ENCODE measurements at places on chromosomes 1 and 21.

- peak; percentile 46 for DNase-seq
These were observed 36.4 kb upstream of the HHAT start for GRCh38 chr1:210292231-210292871.

GRCh38 chr1:247528812-247529474, 7.3 kb downstream of the OR2C3 start:
- no peak for DNase-seq

DNA sequence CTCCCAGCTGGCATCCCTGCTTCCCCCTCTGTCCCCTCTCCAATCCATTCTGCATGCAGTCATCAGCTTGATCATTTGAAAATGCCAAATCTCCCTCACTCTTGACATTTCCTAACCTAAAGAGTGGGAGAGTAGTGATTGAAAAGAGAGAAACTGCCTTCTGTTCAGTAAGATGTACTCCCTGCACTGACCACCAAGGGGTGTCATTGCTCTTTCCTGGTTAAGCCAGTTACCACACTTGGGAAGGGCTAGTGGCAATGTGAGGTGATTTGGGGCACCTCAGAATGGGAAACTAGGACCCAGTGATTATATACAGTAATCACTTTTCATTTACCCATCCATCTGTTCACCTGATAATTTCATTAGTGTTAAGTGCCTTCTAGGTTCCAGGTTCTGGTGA, 6.9 kb upstream of the TMEM269 start:
- DNase-seq: peak; percentile 75

- no peak for DNase-seq
These were observed 18.2 kb downstream of the ZNF362 start for GRCh38 chr1:33274446-33274845.

DNA sequence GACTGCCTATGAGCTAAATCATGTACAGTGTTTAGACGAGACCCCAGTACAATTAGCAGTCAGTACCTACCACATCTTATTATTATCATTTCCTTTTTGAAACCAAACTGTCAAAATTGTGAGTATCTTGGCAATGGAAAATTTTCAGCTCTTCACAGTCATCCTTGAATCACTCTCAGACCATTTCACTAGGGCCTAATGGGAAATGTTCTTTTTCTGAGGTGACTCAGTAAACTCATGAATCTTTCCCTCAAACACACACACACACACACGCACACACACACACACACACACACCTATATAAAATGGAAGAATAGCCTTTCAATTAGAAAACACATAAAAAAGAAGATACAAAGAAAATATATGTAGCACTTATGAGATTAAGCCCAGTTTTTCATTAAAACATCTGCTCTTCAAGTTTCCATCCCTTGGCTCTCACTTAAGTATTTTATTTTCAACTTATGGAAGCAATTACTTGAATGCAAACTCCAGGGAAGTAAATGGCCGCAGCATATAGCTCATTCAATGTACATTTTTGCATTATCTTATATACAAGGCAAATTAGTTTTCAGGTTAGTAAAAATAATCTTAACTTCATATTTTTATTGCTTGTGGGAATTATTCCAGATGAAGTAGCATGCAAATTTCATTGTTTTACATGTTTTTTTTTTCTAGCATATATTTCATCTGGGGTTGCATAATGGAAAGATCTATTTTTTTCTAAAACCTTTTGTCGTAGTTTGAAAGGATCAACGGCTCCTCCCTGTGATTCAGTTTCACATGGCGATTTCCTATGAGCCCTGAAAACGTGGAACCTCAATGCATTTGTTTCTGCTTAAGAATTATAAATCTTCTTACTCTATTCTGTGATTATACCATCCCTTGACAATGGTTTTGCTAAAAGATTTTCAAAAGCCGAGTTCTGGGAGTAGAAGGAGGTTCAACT, 46.3 kb upstream of the TMPRSS15 start:
- DNase-seq: no peak

DNA sequence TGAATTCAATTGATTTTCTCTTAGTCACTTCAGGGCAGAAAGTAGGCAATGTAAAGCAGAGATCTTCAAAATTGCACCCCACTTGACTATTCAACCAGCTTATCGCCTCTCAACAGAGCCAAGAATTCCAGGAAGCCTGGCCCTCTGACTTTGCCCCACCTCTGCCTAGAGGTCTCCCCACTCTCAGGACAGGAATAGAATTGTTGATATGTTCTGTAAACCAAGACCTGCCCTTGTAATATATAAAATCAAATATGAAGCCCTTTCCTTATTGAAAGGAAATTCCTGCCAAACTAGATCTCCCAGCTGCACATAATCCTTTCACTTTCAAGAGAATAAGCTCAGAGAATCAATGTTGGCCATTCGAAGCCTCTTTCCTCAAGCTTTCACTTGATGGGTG, 116.1 kb upstream of the DPT start:
- no peak for DNase-seq

GRCh38 chr1:47226121-47226838, 5.7 kb downstream of the TAL1 start:
- peak; percentile 13 for DNase-seq

- DNase-seq: peak; percentile 33
These were observed 68.8 kb upstream of the RGS1 start for GRCh38 chr1:192506741-192507155.

DNA sequence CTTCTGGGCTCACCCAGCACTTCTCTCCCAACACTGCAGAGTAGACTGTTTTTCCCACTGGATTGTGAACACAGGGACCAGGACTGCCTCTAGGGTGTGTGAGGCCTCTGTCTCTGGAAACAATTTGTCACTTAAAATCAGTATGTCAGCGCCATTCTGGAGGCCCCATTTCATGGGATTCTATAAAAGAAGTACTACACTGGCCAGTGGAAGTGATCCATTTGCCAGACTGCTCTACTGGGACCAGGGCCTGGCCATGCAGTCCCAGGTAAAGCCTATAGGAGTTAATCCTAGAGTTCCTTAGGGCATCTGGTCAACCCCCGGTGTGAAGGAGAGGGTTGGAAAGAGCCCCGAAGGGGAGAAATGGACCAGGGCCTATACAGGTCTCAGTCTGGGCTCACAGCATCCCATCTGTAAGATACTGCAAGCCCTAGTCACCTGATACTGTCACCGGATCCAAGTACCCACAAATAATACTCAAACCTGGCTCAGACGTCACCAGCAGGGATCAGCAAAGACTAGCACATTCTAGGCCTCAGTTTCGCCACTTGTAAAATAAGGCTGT, 245.0 kb downstream of the FOXD2 start:
- no peak for DNase-seq

DNA sequence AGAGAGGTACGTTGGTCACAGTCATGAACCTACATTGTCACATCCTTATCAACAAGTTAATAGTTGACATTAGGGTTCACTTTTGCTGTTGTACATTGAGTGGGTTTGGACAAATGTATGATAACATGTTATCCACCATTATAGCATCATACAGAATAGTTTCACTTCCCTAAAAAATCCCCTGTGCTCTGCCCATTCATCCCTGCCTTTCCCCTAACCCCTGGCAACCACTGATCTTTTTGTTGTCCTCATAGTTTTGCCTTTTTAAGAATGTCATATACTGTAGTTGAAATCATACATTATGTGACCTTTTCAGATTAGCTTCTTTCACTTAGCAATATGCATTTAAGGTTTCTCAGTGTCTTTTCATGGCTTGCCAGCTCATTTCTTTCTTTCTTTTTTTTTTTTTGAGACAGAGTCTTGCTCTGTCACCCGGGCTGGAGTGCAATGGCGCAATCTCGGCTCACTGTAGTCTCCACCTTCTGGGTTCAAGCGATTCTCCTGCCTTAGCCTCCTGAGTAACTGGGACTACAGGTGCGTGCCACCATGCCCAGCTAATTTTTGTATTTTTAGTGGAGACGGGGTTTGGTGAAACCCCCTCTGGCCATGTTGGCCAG, 50.6 kb downstream of the UCK2 start:
- no peak for DNase-seq

DNA sequence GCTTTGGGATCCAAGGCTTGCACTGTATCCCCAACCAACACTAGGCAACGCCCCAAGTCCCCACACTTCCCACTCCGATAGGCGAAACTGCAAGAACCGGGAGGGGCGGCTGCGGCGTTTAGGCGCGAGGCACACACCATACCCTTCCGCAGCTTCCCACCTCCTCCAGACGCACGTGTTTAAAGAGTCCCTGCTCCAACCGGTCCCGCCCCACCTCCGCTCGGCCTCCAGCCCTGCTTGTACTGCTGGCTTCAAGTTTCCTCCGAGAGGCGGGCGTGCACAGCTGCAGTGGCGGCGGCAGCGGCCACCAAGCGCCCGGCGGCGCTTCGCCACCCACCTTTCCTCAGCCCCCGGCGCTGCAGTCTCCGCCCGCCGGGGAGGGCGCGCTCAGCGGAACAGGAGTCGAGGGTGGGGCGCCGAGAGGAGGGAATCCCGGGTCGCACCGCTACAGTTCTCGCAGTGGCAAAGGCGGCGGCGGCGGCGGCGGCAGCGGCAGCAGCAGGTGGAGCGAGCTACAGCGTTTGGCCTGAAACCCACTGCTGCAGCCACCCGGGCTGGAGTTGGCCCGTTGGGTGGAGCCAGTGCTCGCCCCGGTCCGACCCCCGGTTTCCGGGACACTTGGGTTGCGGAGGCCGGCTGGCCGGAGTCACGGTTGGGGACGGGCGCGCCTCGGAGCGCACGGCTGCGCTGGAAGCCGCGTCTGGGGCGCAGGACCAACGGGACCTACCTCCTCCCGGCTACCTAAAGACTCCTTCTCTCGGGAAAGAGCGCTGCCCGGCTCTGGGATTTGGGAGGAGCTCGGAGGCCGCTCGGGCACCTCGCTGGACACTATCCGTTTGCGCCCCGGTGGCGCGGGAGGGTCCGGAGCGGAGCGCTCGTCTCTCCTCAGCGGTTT, at the start of gene CNIH3:
Gene CNIH3, plus strand, starts transcription at position 457 of the 895 bp plus-strand sequence. CDS start 858 bp downstream, outside the sequence.
- DNase-seq: peak; percentile 71

- peak; percentile 43 for DNase-seq
These were observed 694 bp downstream of the TMEM167B start for GRCh38 chr1:109091078-109091838.

DNA sequence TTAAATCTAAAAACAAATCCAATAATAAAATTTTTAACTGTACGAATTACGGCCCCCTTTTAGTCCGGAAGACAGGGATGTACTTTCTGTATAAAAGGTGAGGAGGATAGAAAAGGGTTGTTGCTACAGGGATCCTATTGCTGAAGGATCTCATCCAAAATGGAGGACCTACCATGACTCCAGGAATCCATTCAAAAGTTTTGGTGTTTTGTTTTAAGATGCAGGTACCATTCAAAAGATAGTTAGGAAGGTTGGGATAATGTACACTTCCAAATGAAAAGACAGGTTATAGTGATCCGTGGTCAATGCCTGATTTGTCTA, 1.3 kb upstream of the ENAH start:
- no peak for DNase-seq

- peak; percentile 27 for DNase-seq
These were observed 12.2 kb downstream of the SCNN1D start for GRCh38 chr1:1292442-1292779.

- no peak for DNase-seq
These were observed 164.2 kb downstream of the PPIAL4G start for GRCh38 chr1:148318904-148319242.

GRCh38 chr1:214029796-214030195, 42.0 kb downstream of the PROX1 start:
- DNase-seq: no peak

- no peak for DNase-seq
These were observed 45.5 kb upstream of the PLXNA2 start for GRCh38 chr1:208289716-208290115.

DNA sequence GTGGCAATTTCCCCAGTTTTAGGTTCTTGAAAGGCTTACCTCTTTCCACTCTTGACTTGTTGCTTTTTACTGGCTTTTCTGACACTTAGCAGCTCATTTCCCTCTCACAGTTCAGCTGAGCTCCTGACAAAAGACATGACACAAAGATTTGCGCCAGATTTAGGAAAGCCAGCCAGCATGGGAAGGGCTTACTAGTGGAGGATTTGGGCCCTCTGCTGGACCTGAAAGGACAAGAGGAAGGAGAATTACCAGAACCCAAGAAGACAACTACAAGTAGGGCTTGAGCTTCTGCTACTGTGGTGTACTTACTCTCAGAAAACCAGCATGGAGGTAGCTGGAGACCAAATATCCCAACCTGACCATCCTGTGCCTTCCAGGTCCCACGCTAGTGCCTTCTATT, 784.5 kb downstream of the BRINP3 start:
- no peak for DNase-seq

GRCh38 chr1:30146448-30146847, 576.9 kb downstream of the MATN1 start:
- no peak for DNase-seq

GRCh38 chr1:94819238-94819944, 766 bp upstream of the SLC44A3 start:
- no peak for DNase-seq

DNA sequence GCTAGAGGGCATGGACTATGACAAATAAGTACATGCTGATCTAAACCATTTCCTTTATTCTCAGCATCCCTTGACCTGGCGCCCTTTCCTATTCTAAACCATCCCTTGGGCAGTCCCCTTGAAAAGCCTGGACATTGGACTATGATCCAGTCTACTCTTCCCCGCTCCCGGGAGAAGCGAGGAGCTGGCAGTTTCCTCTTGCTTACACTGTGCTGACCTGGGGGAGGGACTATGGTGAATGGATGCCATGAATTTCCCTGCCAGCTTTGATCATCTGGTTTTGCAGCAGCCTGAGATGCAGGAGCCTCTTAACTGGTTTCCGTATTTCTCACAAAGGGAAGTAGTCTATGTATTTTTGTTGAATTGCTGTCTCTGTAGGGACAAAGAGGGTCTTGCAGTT, 121.7 kb downstream of the KIF26B start:
- DNase-seq: no peak

DNA sequence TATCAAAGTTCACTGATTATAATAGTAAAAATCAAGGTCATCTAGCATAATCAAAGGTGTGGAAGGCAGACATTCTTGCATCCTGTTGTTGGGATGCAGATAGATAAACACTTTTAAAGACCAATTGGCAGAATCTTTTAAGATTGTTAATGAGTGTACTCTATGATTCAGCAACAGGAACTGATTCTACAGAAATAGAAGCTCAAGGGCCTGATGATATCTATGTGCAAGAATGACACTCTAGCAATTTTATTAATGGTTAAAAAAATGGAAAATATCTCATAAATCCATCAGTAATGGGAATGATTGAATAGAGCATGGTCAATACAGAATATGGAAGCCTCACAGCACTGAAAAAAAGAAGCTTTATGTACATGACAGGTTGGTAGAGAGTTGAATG, 2.2 kb upstream of the ATP1A4 start:
- DNase-seq: no peak

GRCh38 chr1:168734946-168735345, 5.9 kb upstream of the DPT start:
- DNase-seq: no peak

- no peak for DNase-seq
These were observed 104.9 kb upstream of the SLC2A1 start for GRCh38 chr1:43063394-43064219.

GRCh38 chr1:25922056-25922970, 16.1 kb upstream of the STMN1 start:
- peak; percentile 27 for DNase-seq

DNA sequence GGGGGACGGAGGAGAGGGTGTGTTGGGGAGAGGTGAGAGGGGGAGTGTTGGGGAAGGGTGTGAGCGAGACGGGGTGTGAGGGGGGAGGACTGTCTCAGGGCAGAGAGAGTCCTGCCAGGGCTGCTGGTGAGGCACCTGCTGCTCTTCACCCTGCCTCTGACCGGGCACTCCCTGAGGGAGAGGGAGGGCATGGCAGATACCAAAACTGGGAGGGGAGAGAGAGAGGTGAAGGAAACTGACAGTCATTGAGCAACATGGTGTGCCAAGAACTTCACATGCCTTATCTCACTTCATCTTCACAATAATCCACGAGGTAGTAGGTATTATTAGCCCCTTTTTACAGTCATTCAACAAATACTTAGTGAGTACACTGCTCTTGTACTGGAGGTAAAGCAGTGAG, 61.3 kb upstream of the ARTN start:
- DNase-seq: no peak

Measured in AG08396 (cell line).